Activated T-helper 1 cell treated with anti-CD3 and anti-CD28 coated beads, Interleukin-2, amount 50 U/mL, for 16 hours (primary cell): ENCODE measurements at places on chromosomes 1 and 21.

- DNase-seq = no peak
Observed at GRCh38 chr1:205495237-205495823, 9.1 kb upstream of the CDK18 start.

- DNase-seq = no peak
Observed at GRCh38 chr21:18499761-18500376, 96.3 kb upstream of the TMPRSS15 start.

DNA sequence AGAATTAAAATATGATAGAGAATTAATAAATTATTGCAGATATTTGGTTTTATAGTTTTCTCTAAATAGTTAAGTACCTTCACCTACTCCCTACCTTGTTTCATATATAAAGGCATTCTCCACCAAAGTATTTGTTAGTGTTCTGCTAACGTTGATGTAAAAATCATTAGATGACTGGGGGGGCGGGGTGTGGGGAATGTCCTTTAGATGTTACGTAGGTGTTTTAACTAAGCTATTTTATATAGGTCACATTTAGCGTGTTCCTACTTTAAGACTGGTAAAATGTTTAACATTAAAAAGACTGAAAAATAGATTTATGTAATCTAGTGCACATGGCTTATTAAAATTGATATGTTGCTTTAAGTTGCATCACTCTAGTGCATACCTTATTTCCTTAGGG lies 48.6 kb downstream of the PTPRC start:
- no peak for DNase-seq

DNA sequence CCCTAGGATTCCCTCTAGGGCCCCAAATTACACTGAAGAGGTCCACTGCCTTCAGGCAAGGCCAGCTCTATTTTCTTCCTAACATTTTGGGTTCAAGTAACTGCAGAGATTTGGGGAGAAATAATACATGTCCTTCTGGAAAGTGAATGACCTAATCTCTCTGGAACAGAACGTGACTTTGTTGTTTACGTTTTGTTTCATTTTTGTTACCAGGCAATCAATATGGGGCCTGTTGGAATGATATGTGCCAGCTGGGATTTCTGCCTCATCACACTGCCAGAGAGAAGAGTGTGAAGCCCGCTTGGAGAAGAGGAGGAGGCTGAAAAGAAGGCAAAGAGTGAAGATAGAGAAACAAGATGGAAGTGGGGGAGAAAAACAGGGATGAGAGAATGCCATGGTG lies 116.7 kb downstream of the FASLG start:
- no peak for DNase-seq

- no peak for DNase-seq
Observed at GRCh38 chr1:109256971-109257681, 7.8 kb downstream of the CELSR2 start.

DNA sequence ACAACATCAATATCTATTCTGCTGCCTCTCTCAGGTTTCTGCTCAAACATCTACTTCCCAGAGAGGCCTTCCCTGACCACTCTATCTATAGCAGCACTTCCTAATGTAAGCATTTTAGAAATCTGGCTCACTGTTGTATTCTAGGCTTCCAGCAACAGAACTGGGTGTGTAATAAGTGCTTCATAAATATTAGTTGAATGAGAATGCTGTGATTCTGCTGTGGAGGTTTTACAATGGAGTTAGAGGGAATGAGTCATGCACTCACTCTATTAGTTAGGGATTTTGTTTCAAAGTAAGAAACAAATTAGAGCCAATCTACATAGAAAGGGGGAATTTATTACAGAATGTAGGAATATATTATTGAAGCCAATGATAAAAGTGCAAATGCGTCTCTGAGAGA lies 38.6 kb upstream of the SLC35F3 start:
- DNase-seq = no peak

DNA sequence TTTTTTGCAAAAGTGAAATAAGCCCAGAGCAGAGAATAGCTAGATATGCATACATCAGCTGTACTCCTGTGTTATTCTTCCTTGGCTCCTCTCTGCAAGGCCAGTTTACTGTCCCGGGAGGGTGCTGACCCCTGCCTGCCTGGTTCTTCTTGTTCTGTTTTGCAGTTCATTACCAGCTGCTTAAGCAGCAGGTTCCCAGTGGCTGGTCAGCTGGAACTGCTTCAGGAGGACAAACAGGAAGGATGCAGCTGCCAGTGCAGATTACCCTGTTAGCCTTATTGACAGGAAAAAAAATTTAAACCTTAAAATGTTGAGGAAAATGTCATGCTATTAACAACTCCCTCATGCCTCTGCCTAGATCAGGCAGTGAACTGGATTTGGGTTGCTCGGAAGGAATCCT lies 16.0 kb upstream of the LRIG2 start:
- no peak for DNase-seq

GRCh38 chr1:173554089-173554488 lies 48.8 kb downstream of the SLC9C2 start:
- no peak for DNase-seq

GRCh38 chr1:1032424-1032823 lies 12.5 kb downstream of the AGRN start:
- no peak for DNase-seq

GRCh38 chr1:248816042-248816851 lies 9.5 kb downstream of the SH3BP5L start:
- no peak for DNase-seq

DNA sequence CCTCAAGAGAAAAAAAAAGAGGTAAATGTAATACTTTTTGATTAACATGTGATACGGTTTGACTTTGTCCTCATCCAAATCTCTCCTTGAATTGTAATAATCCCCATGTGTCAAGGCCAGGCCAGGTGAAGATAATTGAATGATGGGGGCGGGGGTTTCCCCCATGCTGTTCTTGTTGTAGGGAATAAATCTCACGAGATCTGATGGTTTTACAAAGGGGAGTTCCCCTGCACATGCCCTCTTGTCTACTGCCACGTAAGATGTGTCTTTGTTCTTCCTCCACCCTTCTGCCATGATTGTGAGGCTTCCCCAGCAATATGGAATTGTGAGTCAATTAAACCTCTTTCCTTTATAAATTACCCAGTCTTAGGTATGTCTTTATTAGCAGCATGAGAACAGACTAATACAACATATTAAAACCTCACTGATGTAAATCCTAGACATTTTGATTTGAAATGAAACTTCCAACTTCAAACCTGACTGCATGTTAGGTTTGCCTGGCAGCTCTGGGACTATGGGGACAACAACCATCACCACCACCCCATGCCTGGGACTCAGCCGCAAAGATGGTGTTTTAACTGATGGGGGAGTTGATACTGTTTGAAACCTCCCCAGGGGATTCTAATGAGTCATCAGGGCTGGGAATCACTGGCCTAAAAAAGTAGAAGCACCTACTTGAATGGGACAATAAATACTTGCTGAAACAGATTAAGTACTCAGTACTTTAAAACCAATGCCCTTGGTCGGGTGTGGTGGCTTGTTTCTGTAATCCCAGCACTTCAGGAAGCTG lies 32.8 kb upstream of the BACH1 start:
- DNase-seq = no peak

- DNase-seq = no peak
Observed at GRCh38 chr1:54342742-54343687, 63.2 kb downstream of the SSBP3 start.

DNA sequence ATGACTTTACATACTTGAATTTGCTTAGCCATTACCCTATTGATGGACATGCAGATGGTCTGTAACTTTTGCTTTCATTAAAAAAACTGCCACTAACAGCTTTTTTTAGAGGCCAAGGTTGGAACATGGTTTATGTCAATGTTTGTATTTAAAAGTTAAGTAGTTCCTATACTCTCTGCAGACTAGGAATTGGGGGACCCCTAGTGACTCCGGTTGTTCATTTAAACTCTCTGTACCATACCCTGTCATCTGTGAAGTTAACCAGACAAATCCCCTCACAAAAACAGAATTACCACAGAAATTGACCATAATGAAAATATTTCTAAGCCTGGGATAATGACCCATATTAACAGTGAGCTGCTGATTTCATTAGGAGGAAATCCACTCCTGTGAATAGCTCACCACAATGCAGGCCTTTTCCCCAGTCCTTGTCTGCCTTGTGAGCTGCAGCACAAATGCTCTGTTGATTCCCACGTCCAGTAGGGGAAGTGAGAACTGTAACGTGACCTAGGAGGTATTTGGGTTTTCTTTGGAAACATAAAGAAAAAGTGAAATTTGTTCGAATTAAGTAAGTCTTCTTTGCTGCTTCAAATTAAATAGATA lies 30.2 kb upstream of the CD101 start:
- DNase-seq = no peak

DNA sequence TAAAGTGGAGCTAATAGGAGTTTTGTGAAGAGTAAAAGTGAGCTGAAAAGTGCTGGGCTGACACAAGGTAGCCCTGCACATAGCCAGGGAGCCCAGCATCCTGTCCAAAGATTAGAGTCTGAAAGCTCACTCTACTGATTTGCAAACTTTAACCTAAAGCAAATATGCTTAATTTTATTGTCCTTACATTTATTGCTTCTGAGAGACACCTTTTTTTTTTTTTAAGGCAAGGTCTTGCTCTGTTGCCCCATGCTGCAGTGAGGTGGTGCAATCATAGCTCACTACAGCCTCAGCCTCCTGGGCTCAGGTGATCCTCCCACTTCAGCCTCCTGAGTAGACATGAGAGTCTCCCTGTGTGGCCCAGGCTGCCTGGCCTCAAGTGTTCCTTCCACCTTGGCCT lies 16.5 kb downstream of the MGST3 start:
- DNase-seq = no peak

- no peak for DNase-seq
Observed at GRCh38 chr21:41536076-41536826, 28.3 kb upstream of the TMPRSS2 start.

- no peak for DNase-seq
Observed at GRCh38 chr1:205690122-205690756, 9.9 kb upstream of the SLC45A3 start.

DNA sequence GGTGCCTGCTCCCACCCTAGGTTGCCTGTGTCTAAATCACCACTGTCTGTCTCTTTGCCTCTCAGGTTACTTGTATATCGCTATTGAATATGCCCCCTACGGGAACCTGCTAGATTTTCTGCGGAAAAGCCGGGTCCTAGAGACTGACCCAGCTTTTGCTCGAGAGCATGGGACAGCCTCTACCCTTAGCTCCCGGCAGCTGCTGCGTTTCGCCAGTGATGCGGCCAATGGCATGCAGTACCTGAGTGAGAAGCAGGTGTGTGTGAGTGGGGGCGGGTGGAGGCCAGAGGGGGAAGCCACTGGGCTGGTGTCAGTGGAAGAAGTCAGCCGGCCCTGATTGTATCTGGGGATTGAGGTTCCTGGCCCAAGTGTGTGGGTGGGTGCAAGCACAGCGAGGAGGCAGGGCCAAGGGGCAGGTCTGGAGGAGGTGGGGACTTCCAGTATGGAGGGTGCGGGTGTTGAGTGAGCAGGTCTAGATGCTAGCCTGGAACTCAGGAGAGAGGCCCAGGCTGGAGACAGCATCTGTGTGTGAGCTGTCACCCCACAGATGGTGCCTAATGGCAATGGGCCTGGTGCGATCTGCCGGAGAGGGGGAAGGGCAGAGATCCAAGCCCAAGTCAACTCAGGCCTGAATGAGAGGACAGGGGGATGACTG lies 17.2 kb downstream of the TIE1 start:
- DNase-seq = no peak

DNA sequence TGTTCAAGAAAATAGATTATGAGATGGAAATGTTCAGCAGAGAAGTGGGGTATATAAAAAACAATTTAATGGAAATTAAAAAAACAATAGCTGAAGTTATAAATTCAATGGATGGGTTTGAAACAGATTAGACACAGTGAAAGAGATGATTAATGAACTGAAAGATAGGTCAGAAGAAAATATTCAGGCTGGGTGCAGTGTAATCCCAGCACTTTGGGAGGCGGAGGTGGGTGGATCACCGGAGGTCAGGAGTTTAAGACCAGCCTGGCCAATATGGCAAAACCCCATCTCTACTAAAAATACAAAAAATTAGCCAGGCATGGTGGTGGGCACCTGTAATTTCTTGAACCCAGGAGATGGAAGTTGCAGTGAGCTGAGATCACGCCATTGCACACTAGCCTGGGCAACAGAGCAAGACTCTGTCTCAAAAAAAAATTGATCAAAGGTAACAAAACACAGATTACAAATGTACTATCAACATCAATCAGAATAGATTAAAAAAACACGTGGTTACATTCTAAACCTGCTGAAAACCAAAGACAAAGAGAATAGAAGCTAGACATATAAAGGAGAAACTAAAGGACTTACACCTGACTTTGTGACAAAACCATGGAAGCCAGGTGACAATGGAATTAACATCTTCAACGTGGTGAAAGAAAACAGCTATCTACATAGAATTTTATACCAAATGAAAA lies 4.8 kb upstream of the SUMO3 start:
- DNase-seq = no peak

DNA sequence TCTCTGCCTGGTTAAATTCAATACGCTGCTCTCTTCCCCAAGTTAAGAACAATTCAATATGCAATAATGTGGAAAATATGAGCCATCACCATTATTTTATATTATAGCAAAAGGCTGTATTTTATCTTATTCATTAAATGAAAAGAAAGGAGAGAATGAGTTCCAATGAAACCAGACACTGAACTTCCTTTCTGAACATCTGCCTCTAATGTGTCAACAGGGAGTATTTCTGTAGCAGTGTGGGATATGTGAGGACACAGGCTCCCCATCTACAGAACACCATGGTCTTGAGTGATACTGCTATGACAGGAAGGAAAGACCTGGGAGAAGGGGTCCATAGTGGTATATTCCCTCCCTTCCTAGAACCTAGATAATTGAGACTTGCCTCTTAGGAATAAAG lies 46.3 kb downstream of the CASQ2 start:
- DNase-seq = no peak

DNA sequence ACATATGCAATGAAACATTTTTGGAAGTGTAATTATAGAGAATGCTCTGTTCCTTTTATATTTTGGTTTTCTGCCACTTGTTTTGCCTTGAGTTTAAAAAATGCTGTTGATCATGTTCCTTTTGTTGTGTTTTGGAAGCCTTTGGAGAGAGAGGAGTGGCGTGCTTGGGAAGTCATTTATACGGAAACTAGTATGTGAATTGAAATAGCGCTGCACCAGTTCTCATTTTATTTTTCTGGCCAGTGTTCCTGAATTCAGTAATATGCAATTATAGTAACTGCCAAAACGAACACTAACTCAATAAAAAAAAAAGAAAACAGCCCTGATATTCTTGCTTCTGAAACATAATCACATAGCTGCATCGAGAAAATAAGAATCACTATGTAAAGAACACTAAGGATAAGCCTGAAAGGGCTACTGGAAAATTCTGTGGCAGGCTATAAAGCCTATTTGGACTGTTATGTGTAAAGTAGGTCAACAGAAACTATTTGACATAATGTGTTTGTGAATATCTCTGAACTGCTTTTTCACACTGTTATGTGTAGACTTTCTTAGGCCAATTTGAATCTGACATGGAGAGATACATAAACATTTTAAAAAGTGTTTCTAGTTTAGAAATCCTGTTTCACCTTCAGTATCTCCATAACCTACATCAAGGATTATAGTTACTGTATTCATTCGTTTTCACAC lies 742.0 kb downstream of the KCNT2 start:
- DNase-seq = no peak
